Activated CD4-positive, alpha-beta T cell treated with anti-CD3 and anti-CD28 coated beads, Interleukin-2, amount 10 ng/mL, durations not matched to agents 7 days and 5 days (primary cell): ENCODE measurements at places on chromosomes 6 and 20.

DNA sequence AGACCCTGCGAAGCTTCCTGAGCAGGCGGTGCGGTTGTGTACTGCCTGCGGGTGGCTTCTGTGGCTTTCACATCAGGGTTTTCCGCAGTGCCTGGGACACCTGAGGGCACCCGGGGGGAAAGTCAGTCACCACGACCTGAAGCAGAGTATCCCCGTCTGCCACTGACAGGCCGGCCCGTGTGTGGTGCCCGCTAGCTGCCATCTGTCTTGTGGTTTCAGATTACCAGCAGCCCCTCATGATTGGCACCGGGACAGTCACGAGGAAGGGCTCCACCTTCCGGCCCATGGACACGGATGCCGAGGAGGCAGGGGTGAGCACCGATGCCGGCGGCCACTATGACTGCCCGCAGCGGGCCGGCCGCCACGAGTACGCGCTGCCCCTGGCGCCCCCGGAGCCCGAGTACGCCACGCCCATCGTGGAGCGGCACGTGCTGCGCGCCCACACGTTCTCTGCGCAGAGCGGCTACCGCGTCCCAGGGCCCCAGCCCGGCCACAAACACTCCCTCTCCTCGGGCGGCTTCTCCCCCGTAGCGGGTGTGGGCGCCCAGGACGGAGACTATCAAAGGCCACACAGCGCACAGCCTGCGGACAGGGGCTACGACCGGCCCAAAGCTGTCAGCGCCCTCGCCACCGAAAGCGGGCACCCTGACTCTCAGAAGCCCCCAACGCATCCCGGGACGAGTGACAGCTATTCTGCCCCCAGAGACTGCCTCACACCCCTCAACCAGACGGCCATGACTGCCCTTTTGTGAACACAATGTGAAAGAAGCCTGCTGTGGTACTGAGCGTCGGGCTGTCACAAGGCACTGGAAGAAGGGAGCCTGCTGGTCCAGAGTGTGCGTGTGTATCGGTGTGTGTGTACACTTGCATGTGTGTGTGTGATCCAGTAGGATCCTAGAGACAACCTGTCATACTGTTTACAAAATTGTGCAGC is 54.4 kb downstream of the GOPC start:
- peak; percentile 58 for DNase-seq

DNA sequence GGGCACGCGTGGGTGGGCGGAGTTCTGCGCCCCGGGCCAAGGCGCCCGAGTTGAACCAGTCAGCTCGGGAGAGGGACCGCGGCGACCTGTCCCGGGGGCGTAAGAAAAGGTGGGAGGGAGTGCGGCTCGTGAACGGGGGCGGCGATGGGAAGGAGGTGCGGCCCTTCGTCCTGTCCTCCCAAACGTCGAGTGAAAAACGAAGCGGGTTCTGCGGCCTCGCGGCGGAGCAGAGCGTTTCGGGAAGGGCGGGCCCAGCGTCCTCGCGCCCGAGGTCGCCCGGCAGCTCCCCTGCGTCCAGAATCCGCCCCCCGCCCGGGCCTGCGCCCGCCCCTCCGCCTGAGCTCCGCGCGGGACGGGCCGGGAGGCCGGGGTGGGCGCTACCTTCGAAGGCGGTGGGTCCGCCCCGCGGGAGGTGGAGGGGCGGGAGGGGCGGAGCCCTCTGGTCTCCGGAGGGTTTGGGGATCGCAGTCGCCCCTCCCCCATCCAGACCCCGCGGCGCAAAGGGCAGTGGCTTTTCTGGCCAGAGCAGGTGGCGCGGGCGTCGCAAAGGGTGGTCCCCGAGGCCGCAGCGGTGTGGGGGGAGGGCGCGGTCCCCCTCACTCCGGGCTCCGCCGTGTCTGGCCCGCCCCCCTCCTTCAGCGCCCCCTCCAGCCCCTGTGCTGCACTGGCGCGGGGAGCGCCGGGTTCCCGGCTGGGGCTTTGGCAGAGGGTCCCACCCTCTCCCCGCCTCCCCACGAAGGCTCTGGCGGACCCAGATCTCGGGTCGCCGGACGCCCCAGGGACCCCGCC is 838 bp downstream of the STMN3 start:
- no peak for DNase-seq

DNA sequence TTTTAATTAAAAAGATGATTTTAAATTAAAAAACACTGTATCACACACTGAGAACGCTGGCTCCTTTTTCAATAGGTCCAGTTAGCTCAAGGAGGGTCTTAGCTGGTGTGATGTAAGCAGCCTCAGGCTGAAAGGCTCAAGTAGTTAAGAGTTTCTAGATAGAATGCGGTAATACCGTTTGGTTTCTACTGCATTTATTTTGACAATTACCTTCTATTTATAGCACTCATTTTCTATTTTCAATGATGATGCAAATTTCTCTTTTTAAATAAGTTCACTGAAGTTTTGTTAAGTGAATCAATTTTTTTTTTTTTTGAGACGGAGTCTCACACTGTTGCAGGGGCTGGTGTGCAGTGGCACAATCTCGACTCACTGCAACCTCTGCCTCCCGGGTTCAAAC is 87.1 kb downstream of the PREX1 start:
- no peak for DNase-seq

DNA sequence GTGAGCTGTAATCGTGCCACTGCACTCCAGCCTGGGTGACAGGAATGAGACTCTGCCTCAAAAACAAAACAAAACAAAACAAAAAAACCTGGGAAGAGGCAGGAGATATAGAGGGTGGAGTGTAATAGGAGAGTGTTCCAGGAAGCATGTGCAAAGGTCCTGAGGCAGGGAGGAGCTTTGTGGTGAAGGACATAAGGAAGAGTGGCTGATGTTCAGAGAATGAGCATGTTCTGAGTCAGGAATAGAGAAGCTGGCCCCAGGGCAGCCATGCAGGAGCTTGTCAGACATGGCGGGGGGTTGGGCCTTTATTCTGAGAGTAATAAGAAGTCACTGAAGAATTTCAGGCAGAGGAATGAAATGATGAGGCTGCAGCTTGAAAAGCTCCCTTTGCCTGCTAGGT is 337.0 kb downstream of the CDH26 start:
- no peak for DNase-seq
